ENCODE measurements at places on chromosomes 6 and 20.

DNA sequence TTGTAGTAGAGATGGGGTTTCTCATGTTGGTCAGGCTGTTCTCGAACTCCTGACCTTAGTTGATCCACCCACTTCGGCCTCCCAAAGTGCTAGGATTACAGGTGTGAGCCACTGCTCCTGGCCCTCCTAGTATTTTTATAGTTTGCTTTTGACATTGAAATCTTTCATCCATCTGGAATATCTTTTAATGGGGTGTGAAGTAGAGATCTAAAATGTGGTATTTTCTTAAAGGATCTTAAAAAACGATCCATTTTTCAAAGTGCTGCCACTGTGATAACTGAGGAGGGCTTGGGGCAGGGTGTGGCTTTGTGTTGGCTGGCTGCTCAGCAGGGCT lies 23.1 kb downstream of the CDS2 start:
- DNase-seq = no peak

DNA sequence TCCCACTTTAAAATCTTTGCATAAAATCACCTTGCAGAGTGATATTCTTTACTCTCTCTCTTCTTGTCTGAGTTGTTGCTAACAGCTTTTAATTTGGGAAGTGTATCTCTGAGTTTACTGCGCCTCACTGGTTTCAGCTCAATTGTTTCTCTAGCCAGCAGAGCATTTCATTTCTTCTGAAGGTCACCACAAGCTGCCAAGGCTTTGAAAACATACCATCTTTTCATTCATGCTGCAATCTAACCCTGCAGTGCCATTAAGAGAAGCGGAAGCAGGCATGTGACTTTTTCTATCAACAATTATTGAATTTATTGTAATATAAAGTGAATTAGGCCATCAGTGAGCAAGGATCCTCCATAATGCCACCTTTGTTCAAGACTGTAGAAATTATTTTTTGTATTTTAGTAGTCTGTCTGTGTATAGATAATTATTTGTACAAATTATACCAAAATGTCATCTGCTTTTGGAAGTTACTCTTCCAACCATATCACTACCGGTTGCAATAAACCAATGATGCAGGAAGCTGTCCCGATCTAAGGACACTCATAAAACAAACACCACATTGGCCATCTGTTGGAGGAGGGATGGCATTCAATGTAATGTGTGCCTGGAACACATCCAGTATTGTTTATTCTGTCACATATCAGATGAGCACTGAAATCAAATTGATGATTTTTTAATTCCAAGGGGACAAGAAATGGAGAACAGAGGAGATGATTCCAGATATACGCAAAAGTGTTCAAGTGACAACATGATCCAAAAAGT lies 26.8 kb downstream of the HS3ST5 start:
- DNase-seq = no peak

- no peak for DNase-seq
These were observed 13.9 kb downstream of the ZNF831 start for GRCh38 chr20:59177266-59178250.

GRCh38 chr20:56859039-56859800 lies 230.1 kb downstream of the TFAP2C start:
- DNase-seq = no peak

DNA sequence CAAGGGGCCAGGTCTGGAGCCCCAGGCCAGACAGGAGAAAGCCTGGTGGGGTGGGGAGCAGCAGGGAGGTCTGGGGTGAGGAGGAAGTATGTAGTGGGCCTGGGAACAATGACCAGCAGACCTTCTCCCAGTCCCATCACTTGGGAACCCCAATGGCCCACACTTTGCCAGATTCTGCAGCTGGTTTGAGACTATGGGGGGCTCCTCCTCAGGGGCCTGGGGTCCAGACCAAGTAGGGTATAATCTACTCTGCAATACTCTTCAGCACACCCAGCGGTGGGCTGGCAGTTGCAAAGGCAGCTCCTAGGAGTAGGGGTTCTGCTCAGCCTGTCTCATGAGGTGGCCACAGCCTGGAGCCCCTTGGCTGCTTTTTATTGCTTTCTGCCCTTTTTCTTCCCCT lies 52.8 kb downstream of the NPEPL1 start:
- DNase-seq = no peak

- no peak for DNase-seq
These were observed 35.4 kb downstream of the KIF3B start for GRCh38 chr20:32312718-32313424.

DNA sequence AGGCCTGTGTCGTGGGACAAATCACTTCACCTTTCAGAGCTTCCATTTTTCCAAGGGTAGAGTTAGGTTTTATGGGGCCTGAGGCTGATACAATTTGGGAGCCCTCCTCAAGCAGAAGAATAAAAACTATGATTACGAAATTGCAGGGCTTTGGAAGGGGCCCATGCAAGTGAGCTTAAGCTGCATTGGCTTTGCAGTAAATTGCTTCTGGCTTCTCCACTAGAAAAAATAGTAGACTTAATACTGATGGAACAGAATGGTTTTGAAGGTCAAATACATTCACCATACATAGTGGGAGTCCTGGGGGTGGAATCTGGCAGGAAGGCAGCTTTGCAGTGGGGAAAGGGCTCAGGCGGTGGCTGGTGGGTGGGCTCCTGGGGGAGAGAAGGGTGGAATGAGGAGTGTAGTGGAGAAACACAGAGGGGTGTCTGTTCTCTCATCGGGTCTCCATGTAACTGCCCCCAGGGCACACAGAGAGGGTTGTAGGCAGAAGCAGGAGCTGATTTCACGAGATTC lies 55.9 kb upstream of the RNF24 start:
- no peak for DNase-seq

DNA sequence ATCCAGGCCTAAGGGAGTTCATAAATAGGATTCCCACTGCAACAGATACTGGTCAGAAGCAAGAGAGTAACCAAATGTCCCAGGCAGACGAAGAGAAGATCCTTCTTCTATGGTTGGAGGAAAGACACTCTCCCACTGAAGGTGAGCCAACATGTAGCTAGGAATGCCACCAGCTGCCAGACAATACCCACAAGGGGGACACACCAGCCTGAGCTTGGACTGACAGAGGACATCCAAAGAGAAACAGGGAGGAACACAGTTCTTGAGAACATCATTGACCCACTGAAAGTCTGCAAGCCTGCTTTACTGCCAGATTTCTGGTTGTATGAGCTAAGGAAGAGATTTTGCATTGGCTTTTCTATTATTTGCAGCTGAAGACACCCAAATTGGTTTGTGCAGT lies 80.1 kb downstream of the PXDC1 start:
- DNase-seq = no peak

GRCh38 chr6:25553502-25553901 lies 98.5 kb upstream of the SCGN start:
- no peak for DNase-seq

- DNase-seq = no peak
These were observed 24.1 kb upstream of the MAP3K7 start for GRCh38 chr6:90610751-90611542.

Measured in pons (tissue), 1 donor.